Fibroblast of skin of back (primary cell): ENCODE measurements at places on chromosomes 2 and 18.

GRCh38 chr2:127700527-127701192 lies 637 bp upstream of the SFT2D3 start:
- DNase-seq = peak; percentile 19

DNA sequence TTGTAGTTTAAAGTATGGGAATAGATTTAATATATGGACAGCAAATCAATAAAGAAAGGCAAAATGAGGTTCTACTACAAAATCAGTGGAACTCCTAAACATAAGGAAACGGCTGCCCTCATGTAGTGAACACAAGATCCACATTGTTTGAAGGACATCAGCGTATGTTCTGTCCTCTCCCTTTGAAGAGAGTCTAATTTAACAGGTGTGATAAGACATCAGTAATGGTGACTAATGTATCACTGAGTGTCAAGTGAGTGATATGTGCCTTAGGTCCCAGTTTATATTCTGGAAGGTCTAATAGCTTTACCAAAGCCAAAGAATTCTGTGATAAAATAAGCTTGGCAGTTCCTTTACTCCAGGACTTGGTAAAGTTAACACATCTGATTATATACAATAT lies 248.7 kb downstream of the PTPRM start:
- DNase-seq = no peak

DNA sequence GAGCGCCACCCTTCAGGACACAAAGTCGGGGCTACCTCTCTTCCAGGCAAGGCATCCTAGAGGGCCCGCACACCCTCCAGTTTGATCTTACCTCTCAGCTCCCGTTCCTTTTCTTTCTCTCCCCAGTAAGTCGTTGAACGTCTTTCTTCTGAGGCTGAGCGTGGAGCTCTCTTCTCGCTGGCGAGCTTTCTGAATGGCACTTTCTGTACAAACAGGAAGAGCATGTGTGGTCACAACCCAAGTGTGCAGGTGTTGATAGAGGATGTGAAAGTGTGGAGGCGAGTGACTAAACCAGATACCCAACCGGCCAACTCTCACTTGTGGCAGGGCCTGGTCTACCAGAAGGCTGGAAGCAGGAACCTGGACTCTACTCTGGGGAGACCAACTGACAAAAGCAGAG lies at the start of gene AFF3:
Gene AFF3, minus strand, starts transcription at position 198 of the 400 bp plus-strand sequence. CDS start 38,136 bp downstream, outside the sequence.
- no peak for DNase-seq

DNA sequence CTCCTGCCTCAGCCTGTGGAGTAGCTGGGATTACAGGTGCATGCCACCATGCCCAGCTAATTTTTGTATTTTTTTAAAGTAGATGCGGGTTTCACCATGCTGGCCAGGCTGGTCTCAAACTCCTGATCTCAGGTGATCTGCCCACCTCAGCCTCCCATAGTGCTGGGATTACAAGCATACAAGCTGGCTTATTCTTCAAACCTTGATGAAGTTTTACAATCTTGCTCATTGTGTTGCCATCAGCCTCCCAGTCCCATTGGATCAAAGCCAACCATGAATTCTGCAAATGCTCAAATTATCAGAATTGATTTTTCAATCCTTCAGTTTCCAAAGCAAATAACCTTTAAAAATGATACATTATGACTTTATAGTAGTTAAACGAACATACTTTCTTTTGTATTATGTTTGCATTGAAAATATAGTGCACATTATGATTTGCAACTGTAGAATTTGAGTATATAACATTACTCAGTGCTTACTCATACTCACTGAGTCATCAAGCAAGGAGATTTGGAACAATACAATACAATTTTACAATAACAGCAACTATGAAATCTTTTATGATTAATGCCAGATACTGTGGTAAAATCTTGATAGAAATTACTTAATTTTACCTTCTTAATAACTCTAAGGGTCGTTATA lies 1491.9 kb upstream of the CELF4 start:
- peak; percentile 71 for DNase-seq

GRCh38 chr2:203887677-203888076 lies 20.1 kb downstream of the CTLA4 start:
- DNase-seq = no peak

GRCh38 chr18:46243095-46243494 lies 138.9 kb downstream of the HAUS1 start:
- peak; percentile 8 for DNase-seq

- DNase-seq = peak; percentile 96
Observed at GRCh38 chr2:109318150-109318948, 189.3 kb downstream of the SH3RF3 start.

DNA sequence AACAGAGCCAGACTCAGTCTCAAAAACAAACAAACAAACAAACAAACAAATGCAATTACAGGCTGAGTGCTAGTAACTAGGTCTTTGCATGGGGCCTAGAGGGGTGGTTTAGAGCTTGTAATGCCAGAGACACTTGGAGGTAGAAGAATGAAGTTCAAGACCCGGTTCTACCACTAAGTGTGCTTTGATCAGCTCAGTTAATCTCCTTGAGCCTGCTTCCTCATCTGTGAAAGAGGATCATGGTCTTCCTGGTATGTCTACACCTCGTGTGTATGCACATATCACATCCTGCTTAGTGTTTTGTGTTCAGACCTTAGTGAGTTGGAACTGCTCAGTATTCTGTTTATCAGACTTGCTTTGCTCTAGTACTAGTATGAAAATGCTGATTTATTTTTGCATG lies 4.8 kb upstream of the ATP6V1C2 start:
- DNase-seq = no peak

GRCh38 chr2:174121612-174122011 lies 126.7 kb downstream of the OLA1 start:
- DNase-seq = no peak

GRCh38 chr2:43791035-43791765 lies 17.4 kb downstream of the DYNC2LI1 start:
- no peak for DNase-seq

DNA sequence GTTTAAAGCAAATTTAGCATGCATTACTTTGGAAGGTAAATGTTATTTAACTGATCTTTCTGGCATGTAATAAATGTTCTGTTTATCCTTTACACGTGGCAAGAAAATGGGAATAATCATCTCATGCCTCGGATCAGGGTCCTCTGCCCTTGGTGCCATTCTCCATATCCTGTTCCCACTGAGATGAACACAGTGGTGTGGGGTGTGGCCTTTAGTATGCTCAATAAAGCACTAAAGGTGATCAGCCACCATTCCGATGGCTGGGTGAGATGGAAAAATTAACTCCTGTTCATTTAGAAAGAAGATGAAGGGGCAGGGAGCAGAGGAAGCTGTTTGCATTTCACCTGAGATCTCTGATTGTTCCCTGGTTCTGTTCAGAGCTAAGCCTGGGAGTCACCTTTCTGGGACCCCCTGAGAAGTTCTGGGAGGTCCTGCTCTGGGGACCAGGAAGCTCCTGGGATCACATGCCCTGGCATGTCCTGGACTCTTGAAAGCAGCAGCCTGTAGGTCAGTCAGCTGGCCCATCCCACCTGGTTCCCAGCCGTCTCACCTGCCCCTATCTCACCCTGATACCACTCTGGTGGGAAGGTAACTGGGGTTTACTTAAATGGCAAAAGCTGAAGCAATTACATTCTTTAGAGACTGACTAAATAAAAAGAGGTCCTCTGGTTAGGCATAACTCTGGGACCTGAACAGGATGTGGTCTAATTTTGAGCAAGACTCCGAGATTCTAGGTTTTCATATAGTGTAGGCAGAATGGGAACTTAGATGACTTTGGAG lies 288.9 kb upstream of the EPAS1 start:
- peak; percentile 54 for DNase-seq

GRCh38 chr2:97720746-97721145 lies 7.4 kb downstream of the ZAP70 start:
- DNase-seq = no peak

DNA sequence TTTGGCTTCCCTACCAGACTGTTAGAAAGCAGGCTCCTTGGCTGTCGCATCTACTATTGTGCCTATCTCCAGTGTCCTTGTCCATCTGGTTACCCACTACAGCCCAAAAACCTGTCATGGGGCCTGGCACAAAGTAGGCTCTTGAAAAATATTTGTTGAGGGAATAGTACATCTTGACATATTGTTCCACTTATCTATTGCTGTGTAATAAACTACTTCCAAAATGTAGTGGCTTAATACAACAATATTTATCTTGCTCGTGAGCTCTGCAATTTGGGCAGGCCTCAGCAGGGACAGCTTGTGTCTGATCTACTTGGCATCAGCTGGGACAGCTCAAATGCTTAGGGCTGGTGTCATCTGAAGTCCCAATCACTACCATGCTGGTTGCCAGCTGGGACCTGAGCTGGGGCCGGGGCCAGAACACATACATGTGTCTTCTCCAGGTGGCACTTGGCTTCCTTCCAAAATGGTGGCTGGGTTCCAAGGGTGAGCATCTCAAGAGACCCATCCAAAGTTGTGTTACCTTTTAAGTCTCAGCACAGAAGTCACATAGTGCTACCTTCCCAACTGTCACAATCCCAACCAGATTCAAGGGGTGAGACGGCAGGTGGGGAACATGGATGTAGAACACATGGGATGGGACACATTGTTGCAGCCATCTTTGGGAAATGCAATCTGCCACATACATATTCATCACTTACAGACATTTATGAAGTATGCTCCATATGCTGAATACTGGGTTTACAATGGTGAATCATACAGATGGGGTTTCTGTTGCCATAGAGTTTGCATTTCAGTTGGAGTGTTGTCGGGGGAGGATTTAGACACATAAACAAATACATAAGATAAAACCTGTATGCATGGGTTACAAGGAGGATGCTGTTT lies 134.2 kb downstream of the FOXI3 start:
- DNase-seq = no peak

DNA sequence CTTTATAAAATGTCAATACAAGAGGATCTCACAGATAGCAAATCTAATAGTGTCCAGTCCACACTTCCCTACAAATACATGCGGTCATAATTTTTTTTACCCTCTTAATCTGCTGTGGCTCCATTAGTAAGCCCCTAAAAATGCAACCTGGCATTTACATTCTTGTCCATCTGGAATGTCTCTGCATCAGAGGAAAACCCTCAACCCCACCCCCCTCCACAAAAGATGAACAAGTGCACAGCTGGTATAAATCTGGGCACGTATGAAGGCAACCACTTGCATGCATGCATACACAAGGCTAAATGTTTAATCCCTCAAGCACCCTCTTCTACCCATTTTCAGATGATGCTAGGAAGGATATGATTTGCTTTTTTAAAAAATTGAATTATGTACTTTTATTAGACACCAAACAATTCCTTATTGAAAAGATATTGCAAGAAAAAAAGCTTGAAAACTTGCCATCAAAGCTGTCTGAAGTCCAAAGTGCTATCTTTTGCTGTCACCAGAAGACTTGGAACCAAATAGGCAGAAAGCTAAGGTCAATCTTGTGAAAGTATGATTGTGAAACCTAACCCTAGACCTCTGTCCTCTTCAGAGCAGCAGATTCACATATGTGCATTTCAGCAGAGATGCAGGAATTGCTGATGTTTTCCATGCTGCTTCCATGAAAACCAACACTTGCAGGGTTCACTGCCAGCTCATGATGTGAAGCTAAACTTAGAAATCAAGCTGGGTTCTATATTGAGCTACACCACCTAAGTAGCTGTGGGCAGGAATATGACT lies 39.0 kb downstream of the IRS1 start:
- peak; percentile 82 for DNase-seq

GRCh38 chr2:98985905-98986666 lies 50.1 kb upstream of the CRACDL start:
- DNase-seq = no peak

DNA sequence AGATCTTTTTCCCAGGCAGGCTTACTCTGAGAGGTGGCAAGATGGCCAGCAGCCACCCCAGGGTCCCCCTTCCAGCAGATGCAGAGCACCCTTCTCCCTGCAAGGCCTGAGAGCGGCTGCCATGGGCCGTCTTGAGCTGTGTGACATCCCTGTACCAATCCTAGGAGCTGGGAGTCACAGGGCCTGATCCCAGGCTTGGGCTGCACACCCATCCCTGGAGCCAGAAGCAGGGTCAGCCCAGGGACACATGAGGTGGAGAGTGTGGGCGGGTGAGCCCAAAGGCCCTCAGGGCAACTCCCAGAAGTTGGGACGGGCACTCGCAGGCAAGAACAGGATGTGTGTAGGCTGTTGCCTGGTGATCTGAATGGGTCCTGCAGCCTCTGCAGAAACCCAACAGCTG lies 40.5 kb downstream of the CROCC2 start:
- no peak for DNase-seq

DNA sequence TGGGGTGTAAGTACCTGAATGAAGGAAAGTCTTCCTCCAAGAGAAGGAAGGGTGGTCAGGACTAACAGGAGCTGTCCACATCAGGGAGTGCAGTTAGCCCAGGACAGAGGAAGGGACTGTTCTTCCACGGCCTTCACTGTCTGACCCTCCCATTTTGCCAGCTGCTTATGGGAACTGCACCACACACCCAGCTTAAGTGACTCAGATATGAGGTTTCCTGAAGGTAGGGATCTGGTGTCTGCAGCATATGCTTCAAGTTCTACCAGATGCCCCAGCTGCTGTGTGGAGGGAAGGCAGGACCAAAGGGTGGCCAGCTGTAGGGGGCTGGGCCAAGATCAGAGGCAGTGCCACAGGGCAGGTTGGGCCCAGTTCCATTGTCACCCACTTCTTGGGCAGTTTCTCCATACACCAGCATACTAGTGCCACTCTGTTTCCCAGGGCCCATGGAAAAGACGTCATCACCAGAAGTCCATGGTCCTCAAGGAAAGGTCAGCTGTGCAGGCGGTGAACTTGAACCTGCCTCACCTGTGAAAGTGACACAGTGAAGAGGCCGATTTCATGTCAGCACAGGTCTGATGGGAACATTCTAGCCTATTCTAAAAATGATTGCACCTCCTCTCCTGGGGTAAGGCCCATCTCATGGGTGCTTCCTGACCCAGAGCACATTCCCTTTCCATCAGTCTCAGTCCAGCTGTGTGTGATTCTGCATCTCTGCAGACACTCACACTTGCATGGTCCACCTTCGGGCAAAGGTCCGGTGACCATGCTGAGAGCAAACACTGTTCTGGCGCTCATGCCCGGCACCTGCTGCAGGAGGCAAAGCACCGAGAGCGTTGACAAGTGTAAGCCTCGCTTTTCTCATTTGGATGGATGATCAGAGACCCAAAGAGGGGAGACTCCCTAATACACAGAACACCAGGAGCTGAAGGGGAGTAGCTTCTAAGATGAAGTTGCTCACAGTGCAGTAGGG lies 68.0 kb downstream of the ACAA2 start:
- DNase-seq = no peak

GRCh38 chr2:109009920-109010610 lies 21.0 kb upstream of the EDAR start:
- DNase-seq = no peak

- DNase-seq = peak; percentile 42
Observed at GRCh38 chr2:210593166-210593565, 36.8 kb downstream of the CPS1 start.

DNA sequence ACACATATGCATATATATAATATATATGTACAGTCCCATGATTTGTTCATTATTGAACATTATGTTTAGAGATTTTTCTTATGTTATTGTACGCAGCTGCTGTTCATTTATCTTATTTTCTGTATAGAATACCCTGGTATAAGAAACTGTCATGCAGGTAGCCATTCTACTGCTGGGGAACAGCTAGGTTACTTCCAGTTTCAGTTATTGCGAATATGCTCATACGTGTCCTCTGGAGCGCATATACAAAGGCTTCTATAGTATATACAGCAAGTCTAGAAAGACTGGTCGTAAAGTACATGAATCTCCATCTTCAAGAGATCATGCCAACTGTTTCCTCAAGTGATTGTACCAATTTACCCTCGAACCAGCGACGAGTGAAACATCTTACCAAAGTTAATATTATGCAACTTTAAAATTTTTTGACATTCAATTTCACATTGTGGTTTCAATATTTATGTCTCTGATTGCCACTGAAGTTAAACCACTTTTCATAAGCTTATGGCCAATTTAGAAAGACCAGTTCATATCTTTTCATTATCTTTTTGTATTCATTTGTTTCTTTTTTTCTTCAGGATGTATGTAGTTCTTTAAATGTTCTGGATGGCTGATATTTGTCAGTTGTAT lies 53.5 kb downstream of the RDH14 start:
- DNase-seq = no peak
